H9 (cell line): ENCODE measurements at places on chromosomes 16 and 17. TPM values are rescaled to one million over a fixed set of nuclear protein-coding genes. Genes with fewer than 3 reads are reported as not detected.
A peak's percentile ranks its signal among the peaks of the same experiment; 100 is the strongest.

- no peaks in the 10 kb centered on the region for H3K4me1 ChIP-seq
- no peaks in the 10 kb centered on the region for H3K27me3 ChIP-seq
- peaks cover 2% of the 10 kb centered on the region for H3K36me3 ChIP-seq
- peak; percentile 72 for DNase-seq
- H3K27ac ChIP-seq: no peak overlapping the region
Observed at GRCh38 chr17:27609611-27610303, 21.2 kb upstream of the LGALS9 start.

DNA sequence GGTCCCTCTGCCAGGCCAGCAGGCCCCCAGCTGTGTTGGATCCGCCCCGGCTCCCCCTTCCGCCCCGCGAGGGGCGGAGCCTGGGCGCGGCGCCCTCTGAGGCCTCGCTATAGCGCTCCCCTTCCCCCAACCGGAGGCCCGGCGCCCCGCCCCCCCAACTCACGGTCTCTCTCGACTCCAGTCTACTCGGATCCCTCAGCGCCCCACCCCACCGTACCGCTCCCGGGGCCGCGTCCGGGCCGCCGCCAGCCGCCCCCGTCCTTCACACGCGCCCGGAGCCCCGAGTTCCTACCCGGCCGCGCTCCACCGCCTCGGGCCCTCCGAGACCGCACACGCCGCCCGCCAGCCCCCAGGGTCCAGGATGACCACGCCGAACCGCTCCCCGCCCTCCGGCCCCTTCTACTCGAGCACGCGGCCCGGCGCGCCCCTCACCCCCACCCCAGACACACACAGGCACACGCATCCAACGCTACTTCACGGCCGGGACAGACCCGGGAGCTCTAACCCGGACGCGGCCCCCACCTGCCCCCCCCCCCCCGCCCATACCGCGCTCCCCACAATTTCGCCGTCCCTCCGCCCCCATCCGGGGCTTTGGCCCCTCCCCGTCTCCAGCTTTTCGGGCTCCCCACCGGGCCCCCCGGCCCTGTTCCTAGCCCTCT, 1.4 kb downstream of the PHF23 start:
- H3K4me3 ChIP-seq: peak overlapping the region; percentile 97
- H3K27me3 ChIP-seq: no peaks in the 10 kb centered on the region
- no peaks in the 10 kb centered on the region for H3K4me1 ChIP-seq
- H3K36me3 ChIP-seq: peaks cover 45% of the 10 kb centered on the region
- DNase-seq: peak; percentile 91

DNA sequence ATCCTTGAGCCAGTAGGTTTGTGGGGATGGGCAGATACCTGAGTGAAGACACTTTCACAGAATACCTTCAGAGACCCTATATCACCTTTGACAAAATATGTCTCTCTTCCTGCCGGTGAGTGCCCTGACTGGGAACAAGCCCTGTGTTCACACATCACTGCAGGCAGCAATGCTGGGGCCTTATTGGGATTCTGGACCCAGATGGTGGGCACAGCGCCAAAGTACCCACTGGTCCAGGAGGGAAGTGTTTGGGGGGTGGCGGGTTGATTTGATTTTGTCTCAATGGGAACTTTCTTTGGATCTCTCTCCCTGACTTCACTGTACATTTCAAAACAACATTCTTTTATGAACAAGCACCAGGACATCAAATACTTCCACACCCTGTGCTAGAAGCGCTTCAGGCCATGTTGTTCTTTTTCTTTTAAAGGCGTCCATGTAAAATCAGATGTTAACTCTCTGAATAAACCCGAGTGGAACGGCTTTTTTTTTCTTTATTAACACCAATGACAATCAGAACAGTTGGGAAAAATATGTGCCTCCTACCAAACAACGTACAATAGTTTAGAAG, 62.4 kb upstream of the AKTIP start:
- no peak for DNase-seq
- no peak overlapping the region for H3K4me3 ChIP-seq
- H3K4me1 ChIP-seq: peaks cover 7% of the 10 kb centered on the region; the same call in 1 of the 2 replicates
- no peaks in the 10 kb centered on the region for H3K27me3 ChIP-seq
- no peak overlapping the region for H3K27ac ChIP-seq

GRCh38 chr17:13400491-13400890, 201.2 kb downstream of the HS3ST3A1 start:
- no peaks in the 10 kb centered on the region for H3K27me3 ChIP-seq
- no peak overlapping the region for H3K27ac ChIP-seq
- H3K4me3 ChIP-seq: no peak overlapping the region

Gene CEP295NL
- total RNA-seq: 0.42 and 0.66 TPM in 2 replicates

Gene KRTAP3-2
- total RNA-seq: not detected in 2 replicates

- H3K4me1 ChIP-seq: peaks cover 5% of the 10 kb centered on the region; the same call in 1 of the 2 replicates
- H3K27me3 ChIP-seq: no peaks in the 10 kb centered on the region
- H3K4me3 ChIP-seq: no peak overlapping the region
- DNase-seq: no peak
- H3K27ac ChIP-seq: no peak overlapping the region
Observed at GRCh38 chr17:57945996-57946797, 9.0 kb downstream of the CUEDC1 start.

Gene ANKRD40CL
- total RNA-seq: not detected in 2 replicates

GRCh38 chr16:56625140-56625942, at the start of gene MT1E:
MT1E (plus strand) TSS chr16:56625781; CDS start chr16:56625852, 71 bp downstream.
- H3K27ac ChIP-seq: no peak within 1 kb of the TSS
- H3K36me3 ChIP-seq: peaks cover 4% of the 10 kb centered on the region; the same call in 1 of the 2 replicates
- H3K27me3 ChIP-seq: peaks cover 58% of the 10 kb centered on the region
- no peaks in the 10 kb centered on the region; the same call in 1 of the 2 replicates for H3K4me1 ChIP-seq

- no peak overlapping the region for H3K27ac ChIP-seq
- peaks cover 100% of the 10 kb centered on the region for H3K27me3 ChIP-seq
- no peaks in the 10 kb centered on the region for H3K36me3 ChIP-seq
Observed at GRCh38 chr17:48588528-48588927, 1.5 kb downstream of the HOXB3 start.

DNA sequence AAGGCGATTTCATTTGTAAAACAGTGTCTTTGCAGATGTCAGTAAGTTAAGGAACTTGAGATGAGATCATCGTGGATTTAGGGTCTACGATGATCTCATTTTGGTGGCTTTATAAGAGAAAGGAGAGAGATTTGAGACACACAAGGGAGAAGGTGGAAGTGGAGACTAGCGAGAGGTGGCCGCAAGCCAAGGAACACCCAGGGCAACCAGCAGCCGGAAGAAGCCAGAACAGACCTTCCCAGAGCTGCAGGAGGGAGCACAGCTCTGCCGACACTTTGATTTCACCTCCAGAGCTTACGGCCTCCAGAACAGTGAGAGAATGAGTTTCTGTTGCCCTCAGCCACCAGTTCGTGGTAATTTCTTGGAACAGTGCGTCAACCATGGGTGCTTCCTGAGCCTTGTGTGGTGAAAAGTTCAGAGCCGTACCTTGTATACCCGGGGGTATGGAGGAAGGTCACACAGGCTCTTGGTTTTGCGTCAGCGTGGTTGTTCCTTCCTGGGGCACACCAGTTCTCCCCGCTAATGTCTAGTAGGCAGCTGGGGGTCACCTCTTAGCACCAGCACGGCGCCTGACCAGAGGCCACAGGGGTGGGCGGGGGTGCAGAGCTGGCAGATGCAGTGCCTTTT, 12.9 kb upstream of the SEC14L1 start:
- H3K4me1 ChIP-seq: no peaks in the 10 kb centered on the region
- H3K27me3 ChIP-seq: no peaks in the 10 kb centered on the region
- no peaks in the 10 kb centered on the region for H3K36me3 ChIP-seq
- no peak for DNase-seq
- no peak overlapping the region for H3K4me3 ChIP-seq

DNA sequence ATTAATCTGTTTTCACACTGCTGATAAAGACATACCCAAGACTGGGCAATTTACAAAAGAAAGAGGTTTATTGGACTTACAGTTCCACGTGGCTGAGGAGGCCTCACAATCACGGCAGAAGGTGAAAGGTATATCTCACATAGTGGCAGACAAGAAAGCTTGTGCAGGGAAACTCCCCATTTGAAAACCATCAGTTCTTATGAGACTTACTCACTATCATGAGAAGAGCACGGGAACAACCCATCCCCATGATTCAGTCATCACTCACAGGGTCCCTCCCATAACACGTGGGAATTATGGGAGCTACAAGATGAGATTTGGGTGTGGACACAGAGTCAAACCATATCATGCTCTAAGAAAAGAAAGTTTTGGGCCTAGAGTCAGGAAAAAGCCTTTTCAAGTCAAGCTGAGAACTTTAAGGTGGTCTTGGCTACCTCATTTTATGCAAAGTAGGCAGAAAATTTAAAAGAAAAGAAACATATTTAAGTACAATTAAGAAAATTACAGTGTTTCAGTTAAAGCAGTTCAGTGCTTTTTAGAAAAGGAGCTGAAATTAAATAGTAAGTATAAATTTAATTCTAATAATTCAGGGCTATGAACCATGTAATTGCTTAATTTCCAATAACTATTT, 24.9 kb upstream of the CRYM start:
- no peak overlapping the region for H3K27ac ChIP-seq
- peaks cover 21% of the 10 kb centered on the region; the same call in 1 of the 2 replicates for H3K27me3 ChIP-seq
- no peaks in the 10 kb centered on the region for H3K36me3 ChIP-seq
- no peak for DNase-seq
- no peak overlapping the region for H3K4me3 ChIP-seq

GRCh38 chr17:79947351-79948031, 88.2 kb downstream of the TBC1D16 start:
- H3K36me3 ChIP-seq: peaks cover 48% of the 10 kb centered on the region
- no peak overlapping the region for H3K4me3 ChIP-seq
- peaks cover 3% of the 10 kb centered on the region; the same call in 1 of the 2 replicates for H3K4me1 ChIP-seq
- H3K27ac ChIP-seq: no peak overlapping the region
- DNase-seq: peak; percentile 28

DNA sequence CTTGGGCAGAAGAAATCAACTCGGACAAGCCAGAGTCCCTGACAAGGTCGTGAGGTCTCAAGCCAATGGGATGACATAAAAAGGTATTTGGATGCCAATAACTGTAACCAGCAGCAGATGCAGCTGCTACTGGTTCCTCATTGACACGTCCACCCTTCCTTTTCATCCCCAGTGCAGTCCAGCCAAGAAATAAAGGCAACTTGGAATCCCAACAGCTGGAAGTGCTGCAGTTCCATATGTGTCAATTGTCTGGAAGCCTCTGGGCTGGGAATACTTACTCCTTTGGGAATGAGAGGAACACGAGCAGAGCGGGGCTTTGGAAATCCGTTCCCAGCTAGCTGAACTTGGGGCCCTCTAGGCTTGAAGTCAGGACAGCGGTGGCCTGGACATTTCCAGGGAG, 360.4 kb upstream of the ZFHX3 start:
- no peak for DNase-seq
- H3K27me3 ChIP-seq: no peaks in the 10 kb centered on the region
- no peak overlapping the region for H3K27ac ChIP-seq
- H3K4me3 ChIP-seq: no peak overlapping the region
- no peaks in the 10 kb centered on the region for H3K4me1 ChIP-seq
- H3K36me3 ChIP-seq: no peaks in the 10 kb centered on the region

DNA sequence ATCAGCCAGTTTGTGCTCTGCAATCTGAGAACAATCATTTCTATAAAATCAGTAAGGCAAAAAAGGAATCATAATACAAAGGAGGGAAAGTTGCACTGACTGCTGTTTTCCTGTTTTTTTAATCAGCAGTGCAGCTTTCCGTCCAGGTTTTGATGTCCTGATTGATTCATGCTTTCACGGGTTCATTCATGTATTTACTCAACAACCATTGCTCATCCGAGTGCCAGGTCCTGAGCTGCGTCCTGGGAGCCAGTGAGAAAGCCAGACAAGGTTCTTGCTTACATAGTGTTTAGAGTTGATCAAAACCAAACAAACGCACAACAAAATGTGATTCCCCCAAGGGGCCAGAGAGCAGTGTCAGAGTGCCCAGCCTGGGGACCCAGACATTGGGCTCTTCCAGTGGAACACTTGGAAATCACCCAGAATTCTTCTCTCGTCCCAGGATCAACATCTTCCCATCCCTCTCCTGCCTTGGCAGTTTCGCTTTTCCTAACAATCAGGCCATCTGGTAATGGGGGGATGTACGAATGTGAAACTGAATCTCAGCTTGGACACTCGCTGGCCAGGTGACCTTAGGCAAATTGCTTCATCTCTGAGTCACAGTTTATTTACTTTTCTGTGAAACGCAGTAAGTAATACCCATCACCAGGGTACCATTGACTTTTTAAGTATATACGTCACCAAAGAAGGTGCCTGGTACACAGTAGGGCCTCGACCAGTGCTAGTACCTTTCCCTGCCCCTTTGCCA, 13.3 kb upstream of the C1QL1 start:
- H3K27ac ChIP-seq: no peak overlapping the region
- H3K4me3 ChIP-seq: no peak overlapping the region
- H3K36me3 ChIP-seq: no peaks in the 10 kb centered on the region
- H3K27me3 ChIP-seq: no peaks in the 10 kb centered on the region
- no peak for DNase-seq

DNA sequence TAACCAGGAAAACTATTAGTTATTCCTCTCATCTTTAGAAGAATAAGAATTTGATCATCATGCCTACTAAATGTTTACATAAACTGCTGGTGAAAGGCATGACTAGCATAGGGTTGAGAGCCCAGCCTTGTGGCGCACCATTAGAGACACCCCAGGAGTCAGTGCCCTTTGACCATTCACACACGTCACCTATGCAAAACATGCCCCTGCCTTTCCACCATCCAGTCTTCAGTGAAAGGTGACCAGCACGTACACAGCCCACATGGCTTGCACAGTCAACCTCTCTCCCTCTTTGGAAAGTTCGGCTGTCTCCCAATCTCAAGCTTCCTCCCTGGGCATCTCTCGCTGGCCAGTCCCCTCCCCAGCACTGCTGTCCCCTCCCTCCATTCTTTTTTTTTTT, 150.3 kb downstream of the ENGASE start:
- no peaks in the 10 kb centered on the region for H3K36me3 ChIP-seq
- no peak overlapping the region for H3K27ac ChIP-seq
- no peak for DNase-seq
- H3K4me3 ChIP-seq: no peak overlapping the region
- H3K27me3 ChIP-seq: no peaks in the 10 kb centered on the region

DNA sequence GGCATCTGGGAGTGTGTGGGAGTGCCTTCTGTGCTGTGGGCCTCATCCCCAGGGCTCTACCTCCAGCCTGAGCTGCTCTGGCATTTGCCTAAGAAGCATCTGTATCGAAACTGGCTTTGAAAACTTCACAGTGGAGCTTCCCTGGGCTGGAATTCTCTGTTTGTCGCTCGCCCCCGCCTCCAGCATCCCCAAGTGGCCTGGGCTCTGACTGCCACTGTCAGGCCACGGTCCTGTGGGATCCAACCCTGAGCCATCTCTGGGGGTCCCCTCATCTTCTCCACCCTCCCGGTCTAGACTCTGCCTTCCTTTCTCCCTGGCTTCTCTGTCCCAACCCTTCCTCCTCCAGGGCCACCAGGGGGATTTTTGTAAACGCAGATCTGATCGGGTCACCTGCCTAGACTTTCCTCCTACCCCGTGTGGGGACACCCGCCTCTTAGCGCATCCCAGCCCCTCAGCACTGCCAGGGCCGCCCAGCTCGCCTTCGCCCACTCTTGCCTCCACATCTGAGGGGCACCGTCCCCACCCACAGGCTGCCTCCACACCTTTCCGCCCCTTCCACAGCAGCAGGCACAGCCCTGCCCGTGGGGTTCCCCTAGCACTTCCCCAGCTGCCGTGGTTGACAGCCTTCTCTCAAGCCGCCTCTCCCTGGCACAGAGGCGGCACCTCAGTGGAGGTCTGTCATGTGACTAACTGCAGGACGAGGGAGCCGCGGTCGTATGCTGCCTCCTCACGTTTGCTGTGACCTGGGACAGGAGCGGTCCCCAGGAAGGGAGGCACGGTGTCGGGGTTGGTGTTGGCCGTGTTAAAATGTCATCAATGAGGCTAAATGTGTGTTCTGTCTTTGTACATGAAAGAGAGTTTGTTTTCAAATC, 12.0 kb downstream of the TBC1D24 start:
- H3K4me1 ChIP-seq: no peaks in the 10 kb centered on the region
- no peaks in the 10 kb centered on the region for H3K27me3 ChIP-seq
- DNase-seq: no peak
- no peak overlapping the region for H3K4me3 ChIP-seq
- no peaks in the 10 kb centered on the region for H3K36me3 ChIP-seq
- H3K27ac ChIP-seq: no peak overlapping the region
